ENCODE measurements at places on chromosomes 16 and 17.

- no peak for DNase-seq
Measured at GRCh38 chr17:1376061-1376460, 24.0 kb downstream of the YWHAE start.

GRCh38 chr16:31149332-31149731 lies 534 bp downstream of the PRSS36 start:
- no peak for DNase-seq

DNA sequence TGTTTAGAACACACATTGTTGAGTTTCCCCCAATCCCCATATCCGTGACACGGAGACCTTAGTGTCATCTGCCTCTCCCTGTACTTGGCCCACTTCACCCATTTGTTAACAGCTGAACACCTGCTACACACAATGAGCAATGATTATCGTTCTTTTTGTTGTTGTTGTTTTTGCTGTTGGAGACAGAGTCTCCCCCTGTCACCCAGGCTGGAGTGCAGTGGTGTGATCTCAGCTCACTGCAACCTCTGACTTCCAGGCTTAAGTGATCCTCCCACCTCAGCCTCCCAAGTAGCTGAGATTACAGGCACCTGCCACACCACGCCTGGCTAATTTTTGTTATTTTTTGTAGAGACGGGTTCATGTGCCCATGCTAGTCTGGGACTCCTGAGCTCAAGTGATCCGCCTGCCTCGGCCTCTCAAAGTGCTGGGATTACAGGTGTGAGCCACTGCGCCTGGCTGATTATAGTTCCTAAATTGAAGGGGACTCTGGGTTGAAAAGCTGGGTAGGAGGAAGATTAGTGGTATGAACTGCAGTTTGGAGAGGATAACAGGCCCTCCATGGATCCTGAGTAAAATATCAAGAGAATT lies 21.6 kb downstream of the NDE1 start:
- DNase-seq: no peak

- DNase-seq: no peak
Measured at GRCh38 chr16:51009359-51009758, 141.7 kb downstream of the SALL1 start.

DNA sequence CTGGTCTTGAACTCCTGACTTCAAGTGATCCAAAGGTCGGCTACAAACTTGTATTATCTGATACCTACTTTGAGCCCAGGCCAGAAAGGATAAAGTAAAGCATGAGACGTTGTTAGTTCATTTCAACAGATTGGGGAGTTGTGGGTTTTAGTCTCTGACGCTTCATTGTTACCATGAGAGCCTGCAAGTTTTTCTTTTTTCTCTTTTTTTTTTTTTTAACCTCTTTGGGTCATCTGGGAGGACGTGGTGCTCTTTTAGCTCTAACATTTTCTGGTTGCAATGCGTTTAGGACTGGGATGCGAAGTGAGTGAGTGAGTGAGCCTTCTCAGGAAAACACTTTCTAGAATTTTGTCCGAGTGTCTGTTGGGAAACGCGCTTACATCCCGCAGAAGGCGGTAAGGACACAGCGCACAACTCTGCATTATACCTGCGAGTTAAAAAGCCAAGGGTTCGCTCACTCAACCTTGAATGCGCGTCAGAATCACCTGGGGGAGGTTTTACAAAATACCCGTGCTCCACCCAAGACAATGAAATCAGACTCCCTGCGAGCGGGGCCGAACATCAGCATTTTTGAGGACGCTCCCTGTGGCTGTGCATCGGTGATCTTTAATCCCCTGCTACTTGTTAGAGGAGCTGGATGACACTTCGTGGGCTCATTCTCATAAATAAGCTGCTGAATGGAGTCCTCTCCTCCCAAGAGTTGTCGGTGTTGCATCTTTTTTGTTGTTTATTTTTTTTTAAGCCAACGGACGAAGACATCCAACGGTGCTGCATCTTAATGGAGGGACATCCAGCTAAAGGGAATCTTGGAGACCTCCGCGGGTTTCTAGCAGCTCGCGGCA lies 629 bp upstream of the RNF135 start:
- no peak for DNase-seq

DNA sequence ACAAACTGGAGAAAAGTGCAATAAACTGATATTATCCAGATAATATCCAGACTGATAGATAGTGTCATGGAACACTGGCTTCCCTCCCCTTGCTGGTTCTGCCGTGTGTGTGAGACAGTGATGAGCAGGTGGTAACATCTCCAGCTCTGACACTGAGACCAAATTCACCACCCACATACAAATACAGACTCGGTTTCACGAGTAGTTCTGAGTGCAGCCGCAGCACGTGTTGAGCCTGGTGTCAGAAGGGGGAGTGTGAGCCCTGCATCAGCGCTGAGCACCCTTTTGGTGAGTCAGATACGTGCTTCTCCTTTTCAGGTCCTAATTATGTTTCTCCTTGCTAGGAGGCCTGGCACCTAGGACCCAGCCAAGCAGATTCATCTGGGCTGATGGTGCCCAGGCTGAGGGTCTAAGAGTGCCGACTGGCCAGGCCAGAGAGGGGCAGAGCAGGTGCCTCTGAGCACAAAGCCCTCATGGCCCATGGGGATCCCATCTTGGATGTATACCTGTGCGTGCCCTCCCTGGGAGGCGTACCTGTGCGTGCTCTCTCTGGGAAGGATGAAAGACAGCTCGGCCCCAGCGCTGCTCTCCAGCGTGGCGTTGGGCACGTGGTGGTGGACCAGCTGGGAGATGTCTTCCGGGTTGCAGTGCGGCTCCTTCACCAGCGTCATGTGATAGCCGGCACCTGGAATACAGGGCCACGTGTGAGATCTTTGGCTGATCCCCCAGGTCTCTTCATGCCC lies 27.3 kb upstream of the RNPS1 start:
- no peak for DNase-seq

- no peak for DNase-seq
Measured at GRCh38 chr17:35793257-35793656, 2.2 kb downstream of the MMP28 start.

GRCh38 chr17:41766135-41766534 lies 20.4 kb downstream of the JUP start:
- DNase-seq: no peak

DNA sequence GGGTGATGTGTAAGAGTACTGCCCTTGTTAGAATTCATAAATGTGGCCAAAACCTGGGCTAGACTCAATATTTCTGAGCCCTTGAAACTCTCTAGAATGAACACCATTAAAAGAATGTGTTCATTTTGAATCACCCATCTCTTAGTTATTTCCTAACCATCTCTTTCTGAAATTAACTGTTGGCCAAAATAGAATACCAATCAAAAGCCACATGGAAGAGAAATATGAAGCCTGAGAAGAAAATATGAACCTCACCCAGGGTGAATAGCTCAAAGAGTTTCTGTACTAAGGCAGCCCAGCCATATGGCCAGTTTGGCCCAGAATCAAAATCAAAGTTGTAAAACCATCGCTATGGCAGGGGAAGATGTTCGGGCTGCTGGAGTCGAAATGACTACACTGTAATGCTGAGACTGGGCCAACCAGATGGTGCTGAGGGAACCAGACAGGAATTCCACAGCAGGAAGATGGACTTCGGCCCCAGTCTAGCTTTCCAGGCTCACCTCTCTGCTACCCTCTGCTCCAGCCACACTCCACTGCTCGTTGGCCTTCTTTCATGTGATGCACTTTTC lies 154.3 kb upstream of the ZFHX3 start:
- no peak for DNase-seq

- no peak for DNase-seq
Measured at GRCh38 chr17:63741143-63741407, 524 bp downstream of the STRADA start.

Measured in left ventricle myocardium superior (tissue), 1 donor.